Erythroblast (primary cell): ENCODE measurements at places on chromosomes 1 and 21.

- DNase-seq: no peak
Observed at GRCh38 chr1:154260127-154260526, 12.3 kb upstream of the HAX1 start.

DNA sequence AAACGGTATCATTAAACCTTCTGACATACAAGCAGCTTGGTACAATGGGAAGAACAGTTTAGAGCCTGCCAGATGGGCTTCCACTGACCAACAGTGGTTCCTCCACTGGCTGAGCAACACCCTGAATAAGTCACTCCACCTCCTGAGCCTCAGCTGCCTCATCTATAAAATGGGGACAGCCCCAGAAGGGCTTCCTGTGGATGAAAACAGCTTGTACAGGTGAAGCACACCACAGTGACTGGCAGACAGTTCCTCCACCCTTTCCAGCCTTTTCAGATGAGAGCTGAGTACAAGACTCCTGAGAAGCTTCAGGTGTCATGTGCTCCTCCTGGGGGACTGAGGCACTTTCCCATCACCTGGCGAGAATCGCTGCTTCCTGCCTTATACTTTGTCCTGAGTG is 2.1 kb downstream of the CAPZB start:
- no peak for DNase-seq

- peak; percentile 15 for DNase-seq
Observed at GRCh38 chr1:86156566-86157455, at the start of gene COL24A1. TSS of gene COL24A1 (minus strand) at chr1:86156772. CDS start at chr1:86156396, 376 bp downstream.

DNA sequence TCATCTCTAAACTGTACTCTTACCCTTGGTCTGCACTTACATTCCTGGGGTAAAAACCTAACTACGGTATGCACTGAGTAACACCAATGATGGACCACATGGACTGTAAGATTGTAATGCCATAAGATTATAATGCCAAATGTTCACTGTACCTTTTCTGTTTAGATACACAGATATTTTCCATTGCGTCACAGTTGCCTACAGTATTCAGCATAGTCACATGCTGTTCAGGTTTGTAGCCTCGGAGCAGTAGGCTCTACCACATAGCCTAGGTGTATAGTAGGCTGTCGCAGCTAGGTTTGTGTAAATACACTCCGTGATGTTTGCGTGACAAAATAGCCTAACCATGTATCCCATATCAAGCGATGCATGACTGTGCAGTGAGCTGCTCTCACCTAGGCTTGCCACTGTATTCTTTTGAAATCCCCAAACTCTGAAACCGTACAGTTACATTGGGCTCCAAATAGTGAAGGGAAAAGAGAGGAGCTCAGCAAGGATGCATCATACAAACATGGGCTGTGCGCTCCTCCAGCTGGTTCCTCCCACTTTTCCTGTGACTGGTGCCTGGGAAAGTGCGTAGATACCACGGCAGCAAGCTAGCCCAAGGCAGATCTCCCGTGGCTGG is 35.2 kb downstream of the CFAP57 start:
- no peak for DNase-seq

DNA sequence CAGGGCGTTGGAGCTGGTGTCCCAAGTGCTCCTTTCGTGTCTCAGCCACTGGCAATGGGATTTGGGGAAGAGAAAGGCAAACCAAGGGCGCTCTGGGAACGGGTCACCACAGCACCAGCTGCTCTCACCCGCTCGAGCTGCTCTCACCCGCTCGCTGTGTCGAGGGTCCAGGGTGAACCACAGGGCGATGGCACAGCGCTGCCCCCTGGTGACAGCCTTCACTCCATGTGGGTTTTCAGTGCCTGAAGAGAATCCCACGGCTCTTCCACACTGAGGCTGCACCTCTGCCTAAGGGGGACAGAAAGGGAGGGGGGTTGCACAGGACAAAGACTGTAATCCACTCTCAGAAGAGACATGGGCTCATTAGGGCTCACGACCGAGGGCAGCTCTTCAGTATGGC is 7.1 kb upstream of the CLDN19 start:
- peak; percentile 26 for DNase-seq

DNA sequence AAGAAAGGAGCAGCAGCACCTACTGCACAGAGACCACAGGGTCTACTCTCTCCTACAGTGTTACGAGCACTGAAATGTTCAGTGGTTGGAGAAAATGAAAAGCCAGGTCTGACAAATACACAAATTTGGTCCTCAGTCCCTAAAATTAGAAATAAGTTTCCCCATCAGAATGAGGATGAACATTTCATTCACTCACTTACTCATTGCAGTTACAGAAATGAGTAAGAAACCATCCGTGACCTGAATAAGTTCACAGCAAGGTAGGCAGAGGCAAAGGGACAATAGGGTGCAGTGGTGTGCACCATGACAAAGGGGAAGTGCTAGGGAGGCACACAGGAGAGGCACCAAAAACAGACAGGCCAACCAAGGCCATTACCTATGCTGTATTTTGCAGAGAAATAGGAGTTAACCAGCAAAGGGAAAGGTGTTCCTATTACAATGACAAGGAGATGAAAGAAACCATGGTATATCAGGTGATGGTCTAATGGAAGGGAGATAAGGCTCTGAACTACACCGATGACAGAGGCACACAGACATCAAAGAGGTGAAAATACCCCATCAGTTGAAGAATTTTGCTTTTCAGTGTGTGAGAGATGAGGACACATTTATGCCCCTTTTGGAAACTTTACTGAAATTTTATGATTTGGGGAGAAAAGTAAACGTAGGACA is 29.4 kb downstream of the VAV3 start:
- DNase-seq: no peak

DNA sequence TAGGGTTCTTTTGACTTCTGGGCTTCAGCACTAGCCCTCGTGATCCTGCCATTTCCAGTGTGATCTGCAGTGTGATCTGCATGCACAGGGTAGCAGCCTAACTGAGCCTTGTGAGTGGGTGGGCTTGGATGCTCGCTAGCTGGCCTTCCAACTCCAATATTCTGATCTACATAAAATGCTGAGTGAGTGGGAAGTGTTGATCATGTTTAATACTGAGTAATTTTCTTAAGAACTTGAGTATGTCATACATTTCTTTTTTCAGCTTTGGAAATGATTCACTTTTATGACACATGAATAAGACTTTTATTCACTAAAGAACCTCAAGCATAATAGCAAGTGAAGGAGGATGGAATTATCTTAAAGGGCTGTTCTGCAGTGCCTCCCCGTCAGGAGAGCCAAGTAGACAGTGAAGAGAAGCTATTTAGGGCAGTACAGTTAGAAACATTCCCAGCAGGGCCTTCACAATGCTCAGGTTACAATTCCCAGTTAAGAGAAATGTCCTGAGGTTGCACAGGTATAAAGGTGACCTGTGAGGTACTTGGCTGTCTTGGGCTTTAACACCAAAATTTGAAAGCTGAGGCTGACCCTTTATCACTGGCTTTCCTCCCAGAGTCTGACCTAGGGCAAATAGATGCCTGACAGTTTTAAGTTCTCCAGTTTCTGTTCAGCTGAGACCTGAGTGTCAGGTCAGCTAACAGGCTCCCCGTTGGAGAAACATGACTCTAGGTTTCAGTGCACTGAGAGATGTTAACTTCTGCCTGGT is 29.1 kb upstream of the LRRC8C start:
- no peak for DNase-seq

DNA sequence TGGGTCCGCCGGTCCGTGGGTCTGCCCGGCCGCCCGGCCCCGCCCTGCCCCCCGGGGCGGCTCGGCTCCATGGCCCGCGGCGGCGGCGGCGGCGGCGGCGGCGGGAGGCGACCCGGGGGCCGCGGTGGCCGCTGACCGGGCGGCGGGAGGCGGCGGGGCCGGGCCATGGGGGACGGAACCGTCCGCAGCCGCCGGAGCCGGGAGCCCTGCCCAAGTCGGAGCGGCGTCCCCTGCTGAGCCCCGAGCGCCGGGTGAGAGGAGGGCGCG is 184 bp downstream of the B4GALT2 start:
- DNase-seq: no peak

DNA sequence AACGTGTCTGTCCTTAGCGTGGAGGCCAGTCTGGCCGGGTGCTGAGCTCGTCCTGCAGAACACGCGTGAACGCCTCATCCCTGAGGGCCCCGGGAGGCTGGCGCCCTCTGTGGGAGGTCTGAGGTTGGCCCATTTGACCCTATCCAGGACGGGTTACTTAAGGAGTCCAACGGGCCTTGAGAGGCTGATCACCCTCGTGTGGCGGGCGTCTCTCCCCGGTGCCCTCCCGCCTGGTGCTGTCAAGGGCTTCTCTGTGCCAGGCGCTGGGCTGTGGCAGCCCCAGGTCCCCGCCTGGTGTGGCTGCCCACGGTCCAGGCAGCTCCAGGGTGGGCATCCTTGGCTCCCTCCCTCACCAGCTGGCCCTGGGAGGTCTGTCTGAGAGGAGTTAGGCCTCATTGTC is 9.7 kb downstream of the SKI start:
- peak; percentile 37 for DNase-seq

- DNase-seq: no peak
Observed at GRCh38 chr1:18951416-18951815, 5.1 kb downstream of the IFFO2 start.

DNA sequence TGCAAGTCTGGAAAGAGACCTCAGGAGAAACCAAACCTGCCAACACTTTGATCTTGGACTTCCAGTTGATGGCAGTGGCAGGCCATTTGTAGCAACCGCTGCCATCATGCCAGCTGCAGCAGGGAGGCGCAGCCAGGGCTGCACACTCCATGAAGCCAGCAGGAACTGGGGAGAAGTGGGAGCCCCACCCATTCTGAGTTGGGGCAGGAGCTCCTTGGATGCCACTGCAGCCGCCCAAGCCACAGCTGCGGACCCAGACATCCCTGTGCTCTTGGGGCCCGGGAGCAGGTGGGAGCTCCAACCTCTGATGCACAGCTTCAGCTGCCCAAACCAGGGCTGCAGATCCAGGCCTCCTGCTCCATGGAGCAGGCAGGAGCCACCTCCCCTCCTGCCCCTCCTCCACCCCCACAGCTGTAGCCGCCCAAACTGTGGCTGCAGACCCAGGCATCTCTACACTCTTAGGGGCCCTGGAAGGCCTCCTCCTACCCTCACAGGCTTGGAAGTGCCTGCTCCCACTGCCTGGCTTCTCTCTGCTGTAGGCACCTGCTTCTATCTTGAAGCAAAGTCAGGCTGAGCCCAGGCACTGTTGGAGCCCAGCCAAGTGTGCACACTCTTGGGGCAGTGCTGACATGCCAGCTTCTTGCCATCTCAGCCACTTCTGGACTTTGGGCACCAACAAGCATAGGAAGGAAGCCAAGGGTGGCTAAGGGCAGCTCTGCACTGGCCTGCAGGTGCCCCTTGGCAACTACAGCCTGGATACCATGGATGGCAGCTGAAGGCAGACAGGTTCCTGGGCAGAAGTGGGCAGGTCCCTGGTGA is 20.0 kb upstream of the DISP1 start:
- no peak for DNase-seq

- DNase-seq: no peak
Observed at GRCh38 chr1:109535971-109536491, 3.6 kb upstream of the GPR61 start.

DNA sequence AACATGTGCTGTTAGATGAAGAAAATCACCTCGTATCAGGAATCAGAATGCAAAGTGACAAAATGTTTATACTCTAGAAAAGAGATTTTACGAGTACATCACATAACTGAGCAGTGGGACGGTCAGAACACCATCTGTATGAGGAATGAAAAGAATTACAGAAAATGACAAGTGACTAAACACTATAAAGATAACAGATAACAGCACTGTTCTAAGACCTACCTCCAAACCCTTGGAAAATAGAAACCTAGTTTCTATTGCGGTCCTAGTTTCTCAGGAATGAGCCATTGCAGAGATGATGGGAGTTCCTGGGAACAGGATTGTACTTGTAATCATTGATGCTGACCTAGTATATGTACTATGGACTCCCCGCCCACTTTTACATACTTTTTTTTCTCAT is 839.4 kb upstream of the ADAMTS5 start:
- no peak for DNase-seq

DNA sequence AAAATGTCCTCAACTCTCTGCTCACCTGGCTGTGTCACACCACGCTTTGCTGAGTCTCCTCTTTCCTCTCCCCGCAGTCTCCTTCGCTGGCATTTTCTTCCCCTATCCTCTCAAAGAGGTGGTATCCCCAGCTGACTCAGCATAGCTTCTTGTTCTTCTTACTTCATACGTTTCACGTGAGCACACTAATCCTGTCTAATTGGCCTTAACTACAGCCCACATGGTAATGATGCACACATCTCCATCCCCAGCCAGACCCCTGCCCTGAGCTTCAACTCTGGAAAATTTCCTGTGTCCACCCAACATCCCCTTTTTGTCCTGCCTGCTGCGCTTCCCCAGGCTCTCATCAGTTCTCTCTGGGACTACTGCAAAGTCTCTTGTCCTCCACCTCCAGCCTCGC is 169.8 kb downstream of the TTLL7 start:
- DNase-seq: no peak

GRCh38 chr1:8889925-8890785 is 11.7 kb upstream of the ENO1 start:
- no peak for DNase-seq

DNA sequence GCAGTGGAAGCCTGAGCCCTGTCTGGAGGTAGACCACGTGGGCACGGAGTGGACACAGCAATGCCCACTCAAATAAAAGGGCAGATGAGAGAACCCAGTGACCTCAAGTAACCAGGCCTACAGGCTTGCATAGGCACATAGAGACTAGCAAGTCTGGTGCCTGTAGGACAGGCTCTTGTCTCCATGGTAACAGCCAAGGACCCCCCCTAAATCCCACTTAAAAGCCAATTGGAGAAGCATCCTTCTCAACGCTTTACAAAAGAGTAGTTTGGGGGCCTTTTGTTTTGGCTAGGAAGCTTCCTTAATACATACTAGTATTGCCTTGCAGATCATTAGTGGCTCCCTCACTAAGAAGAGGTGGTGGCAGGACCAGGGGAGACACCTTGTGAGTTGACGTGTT is 63.9 kb downstream of the VWA5B1 start:
- DNase-seq: no peak

- DNase-seq: no peak
Observed at GRCh38 chr1:190881064-190881463, 403.4 kb upstream of the BRINP3 start.

- DNase-seq: peak; percentile 41
Observed at GRCh38 chr1:222283147-222283768, 264.6 kb downstream of the HHIPL2 start.
